ENCODE measurements at places on chromosomes 1 and 21.
A peak's percentile ranks its signal among the peaks of the same experiment; 100 is the strongest.

GRCh38 chr21:26617176-26617575 is 44.1 kb upstream of the CYYR1 start:
- no peak for DNase-seq

DNA sequence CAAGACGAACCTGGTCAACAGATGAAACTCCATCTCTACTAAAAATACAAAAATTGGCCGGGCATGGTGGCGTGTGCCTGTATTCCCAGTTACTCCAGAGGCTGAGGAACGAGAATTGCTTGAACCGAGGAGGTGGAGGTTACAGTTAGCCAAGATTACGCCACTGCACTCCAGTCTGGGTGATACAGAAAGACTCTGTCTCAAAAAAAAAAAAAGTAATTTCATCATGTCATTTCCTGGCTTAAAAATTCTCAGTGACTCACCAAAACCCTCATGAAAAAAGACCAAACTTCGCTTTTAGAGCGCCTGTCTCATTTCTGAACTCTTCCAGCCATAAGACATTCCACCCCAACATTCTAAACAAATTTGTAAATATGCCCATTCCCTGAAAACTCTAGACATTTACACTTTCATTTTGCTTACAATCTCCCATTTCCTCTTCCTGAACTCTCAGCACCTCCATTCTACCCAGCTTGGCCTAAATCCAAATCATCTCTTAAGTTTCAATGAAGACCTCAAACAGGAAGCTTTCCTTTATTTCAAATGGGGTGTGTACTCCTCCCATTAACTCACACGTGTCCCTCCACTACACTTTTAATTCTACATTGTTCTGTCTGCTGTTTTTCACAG is 50.5 kb upstream of the PRRC2C start:
- no peak for DNase-seq

DNA sequence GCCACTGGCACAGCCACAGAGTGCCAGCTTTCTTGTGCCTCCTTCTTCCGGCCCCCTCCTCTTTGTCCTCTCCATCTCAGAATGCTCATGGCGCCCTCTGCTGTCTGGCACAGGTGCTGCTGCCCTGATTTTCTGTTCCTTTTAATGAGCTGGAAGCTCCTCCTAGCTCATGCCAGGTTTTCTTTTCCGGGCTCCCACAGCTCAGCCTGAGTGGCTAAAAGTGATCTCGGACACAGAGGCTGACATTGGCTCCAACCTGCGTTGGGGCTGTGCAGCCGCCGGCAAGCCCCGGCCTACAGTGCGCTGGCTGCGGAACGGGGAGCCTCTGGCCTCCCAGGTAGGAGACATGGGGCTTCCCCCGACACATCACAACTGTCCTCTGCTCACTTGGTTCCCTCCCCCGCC is 18.7 kb downstream of the CNTN2 start:
- peak; percentile 63 for DNase-seq

DNA sequence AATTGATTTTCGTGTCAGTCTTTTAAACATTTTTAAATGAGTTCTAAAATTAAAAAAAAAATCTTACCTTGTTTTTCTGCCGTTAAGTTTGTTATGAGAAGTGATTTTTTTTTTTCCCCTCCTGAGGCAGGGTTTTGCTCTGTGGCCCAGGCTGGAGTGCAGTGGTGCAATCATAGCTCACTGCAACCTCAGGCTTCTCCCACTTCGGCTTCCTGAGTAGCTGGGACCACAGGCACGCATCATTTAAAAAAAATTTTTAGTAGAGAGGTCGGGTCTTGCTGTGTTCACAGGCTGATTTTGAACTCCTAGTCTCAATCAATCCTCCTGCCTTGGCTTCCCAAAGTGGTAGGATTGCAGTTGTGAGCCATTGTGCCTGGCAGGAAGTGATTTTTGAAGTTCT is 41.1 kb downstream of the MTR start:
- no peak for DNase-seq

DNA sequence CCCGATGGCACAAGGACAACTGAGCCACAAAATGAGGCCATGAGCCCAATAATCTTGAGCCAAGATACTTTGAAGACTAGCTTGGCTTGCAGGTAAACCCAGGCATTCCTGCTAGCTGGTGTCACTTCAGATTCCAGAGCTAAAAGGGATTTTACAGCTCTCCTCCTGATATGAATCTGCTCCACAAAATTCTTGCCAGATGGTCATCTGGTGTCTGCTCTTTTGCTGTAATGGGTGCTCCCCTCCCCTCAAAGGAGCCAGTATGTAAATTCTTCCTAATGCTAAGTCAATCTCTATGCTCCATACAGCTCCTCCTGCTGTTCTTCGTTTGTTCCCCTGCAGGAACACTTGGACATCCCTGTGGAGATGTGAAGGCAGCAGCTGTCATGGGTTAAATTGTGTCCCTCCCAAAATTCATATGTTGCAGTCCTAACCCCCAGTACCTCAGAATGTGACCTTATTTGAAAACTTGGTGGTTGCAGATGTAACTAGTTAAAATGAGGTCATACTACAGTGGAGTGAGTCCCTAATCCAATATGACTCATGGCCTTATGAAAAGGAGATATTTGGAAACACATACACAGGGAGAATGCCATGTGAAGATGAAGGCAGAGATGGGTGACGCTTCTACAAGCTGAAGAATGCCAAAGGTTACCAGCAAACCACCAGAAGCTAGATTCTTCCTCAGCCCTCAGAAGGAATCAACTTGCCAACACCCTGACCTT is 180.6 kb upstream of the PALMD start:
- DNase-seq = no peak

GRCh38 chr1:150558761-150559655 is 9.8 kb downstream of the ADAMTSL4 start:
- DNase-seq = no peak

DNA sequence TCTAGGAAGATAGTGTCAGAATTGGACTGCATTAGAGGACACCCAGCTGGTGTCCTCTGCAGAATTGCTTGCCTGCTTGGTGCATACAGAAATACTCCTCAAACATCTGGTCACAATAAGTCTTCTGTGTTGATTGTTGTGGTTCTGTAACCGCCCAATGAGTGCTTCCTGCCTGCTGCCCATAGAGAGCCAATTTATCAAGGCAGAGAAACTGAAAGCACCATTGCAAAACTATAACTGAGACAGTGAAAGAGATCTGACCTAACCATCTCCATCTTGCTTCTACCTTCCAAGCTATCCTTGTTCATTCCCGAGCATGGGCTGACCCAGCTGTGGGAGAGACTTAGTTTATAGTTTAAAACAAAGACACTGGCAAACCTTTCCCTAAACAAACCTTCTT is 462.4 kb upstream of the RGS18 start:
- DNase-seq = no peak

- DNase-seq = peak; percentile 20
Measured at GRCh38 chr1:213244664-213245091, 193.6 kb downstream of the RPS6KC1 start.

GRCh38 chr1:22233222-22233621 is 90.3 kb upstream of the WNT4 start:
- DNase-seq = no peak

DNA sequence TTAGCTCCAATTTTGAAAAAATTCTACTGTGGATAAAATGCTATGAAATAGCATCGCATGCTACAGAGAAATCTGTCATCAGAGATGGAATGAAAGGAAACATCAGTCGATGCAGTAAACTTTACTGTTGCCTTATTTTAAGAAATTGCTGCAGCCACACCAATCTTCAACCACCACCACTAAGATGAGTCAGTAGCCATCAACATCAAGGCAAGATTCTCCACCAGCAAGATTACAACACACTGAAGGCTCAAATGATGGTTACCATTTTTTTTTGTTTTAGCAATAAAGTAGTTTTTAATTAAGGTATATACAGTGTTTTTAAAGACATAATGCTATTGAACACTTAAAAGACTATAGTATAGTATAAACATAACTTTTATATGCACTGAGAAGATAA is 95.6 kb upstream of the JUN start:
- no peak for DNase-seq

Data from SHP77 (cell line).